T-cell (primary cell): ENCODE measurements at places on chromosomes 12 and 14. TPM values are rescaled to one million over a fixed set of nuclear protein-coding genes. Genes with fewer than 3 reads are reported as not detected.

- no peaks in the 10 kb centered on the region for H3K36me3 ChIP-seq
- H3K27ac ChIP-seq = no peak overlapping the region
- DNase-seq = no peak
- H3K27me3 ChIP-seq = no peaks in the 10 kb centered on the region
These were observed 451.1 kb upstream of the RGS6 start for GRCh38 chr14:71481021-71481654.

GRCh38 chr14:24725311-24725710 lies 91.3 kb upstream of the GZMB start:
- H3K4me1 ChIP-seq = no peaks in the 10 kb centered on the region
- DNase-seq = no peak
- H3K27ac ChIP-seq = no peak overlapping the region
- no peak overlapping the region for H3K4me3 ChIP-seq
- H3K36me3 ChIP-seq = no peaks in the 10 kb centered on the region

DNA sequence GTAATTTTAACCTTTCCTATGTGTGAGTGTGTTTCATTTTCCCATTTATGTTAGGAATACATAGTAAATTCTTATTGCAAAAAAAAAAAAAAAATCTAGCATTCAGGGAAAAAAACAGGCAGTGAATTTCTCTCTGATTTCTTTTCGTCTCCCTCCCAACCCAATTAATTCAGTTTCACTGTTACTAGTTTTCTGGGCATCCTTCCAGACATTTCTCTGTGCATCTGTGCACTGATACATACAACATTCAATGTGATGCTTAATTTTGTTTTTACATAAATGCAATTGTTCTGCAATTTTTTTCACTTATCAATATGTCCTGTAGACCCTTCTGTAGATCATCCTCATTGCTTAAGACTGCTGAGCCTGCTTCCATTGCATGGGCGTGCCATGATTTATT lies 694.3 kb upstream of the TBX3 start:
- no peaks in the 10 kb centered on the region for H3K36me3 ChIP-seq
- DNase-seq = no peak
- H3K4me1 ChIP-seq = peaks cover 2% of the 10 kb centered on the region
- H3K4me3 ChIP-seq = no peak overlapping the region

- no peaks in the 10 kb centered on the region for H3K36me3 ChIP-seq
- H3K27me3 ChIP-seq = peaks cover 4% of the 10 kb centered on the region
- H3K27ac ChIP-seq = no peak overlapping the region
These were observed 184.7 kb upstream of the DCN start for GRCh38 chr12:91367234-91367849.

DNA sequence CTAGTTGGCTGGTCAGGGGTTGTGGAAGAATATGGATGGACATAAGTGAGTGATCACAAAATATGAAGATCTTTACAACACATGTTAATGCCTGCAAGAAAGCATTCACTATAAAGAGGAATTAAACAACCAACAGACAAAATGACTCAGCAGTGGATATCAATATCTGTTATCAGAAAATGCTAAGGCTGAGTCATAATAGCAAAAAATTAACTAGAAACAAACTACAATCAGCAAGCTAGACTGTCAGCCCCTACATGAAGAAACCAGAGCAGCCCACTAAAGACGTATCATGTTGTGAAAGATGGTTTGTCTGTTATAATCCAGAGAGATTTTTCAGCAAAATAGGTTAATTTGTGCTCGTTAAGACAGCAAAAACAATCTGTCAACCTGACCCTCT lies 472.9 kb downstream of the NELL2 start:
- no peak overlapping the region for H3K27ac ChIP-seq
- no peak overlapping the region for H3K4me3 ChIP-seq
- no peak for DNase-seq
- no peaks in the 10 kb centered on the region for H3K4me1 ChIP-seq

- peaks cover 5% of the 10 kb centered on the region for H3K4me1 ChIP-seq
- no peaks in the 10 kb centered on the region for H3K27me3 ChIP-seq
- H3K36me3 ChIP-seq = no peaks in the 10 kb centered on the region
- H3K4me3 ChIP-seq = no peak overlapping the region
These were observed 3.0 kb upstream of the CORO1C start for GRCh38 chr12:108734200-108734906.

DNA sequence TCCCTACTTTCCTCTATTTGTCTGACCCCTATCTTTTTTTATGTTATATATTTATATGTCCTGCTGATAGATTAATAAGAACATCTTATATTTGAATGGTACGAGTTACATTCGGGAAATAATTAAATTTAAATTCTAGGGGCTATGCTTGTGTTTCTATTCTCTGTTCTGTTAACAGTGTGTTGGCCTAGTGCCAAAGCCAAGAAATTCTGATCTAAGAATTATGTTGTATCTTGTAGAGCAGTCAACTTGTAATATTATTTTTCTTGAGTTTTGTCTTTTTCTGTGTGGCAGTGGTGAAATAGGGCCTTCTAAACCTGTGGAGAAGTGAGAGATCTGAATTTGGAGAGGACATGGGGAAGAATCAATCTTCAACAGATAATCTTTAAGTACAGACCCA lies 9.0 kb upstream of the HSPA2 start:
- H3K4me3 ChIP-seq = no peak overlapping the region
- no peak for DNase-seq
- H3K4me1 ChIP-seq = no peaks in the 10 kb centered on the region
- H3K36me3 ChIP-seq = peaks cover 4% of the 10 kb centered on the region
- no peaks in the 10 kb centered on the region for H3K27me3 ChIP-seq
- no peak overlapping the region for H3K27ac ChIP-seq

GRCh38 chr14:72665259-72665658 lies 228.6 kb downstream of the DPF3 start:
- no peaks in the 10 kb centered on the region for H3K4me1 ChIP-seq
- no peaks in the 10 kb centered on the region for H3K36me3 ChIP-seq
- no peak overlapping the region for H3K27ac ChIP-seq
- peaks cover 9% of the 10 kb centered on the region for H3K27me3 ChIP-seq
- H3K4me3 ChIP-seq = no peak overlapping the region

DNA sequence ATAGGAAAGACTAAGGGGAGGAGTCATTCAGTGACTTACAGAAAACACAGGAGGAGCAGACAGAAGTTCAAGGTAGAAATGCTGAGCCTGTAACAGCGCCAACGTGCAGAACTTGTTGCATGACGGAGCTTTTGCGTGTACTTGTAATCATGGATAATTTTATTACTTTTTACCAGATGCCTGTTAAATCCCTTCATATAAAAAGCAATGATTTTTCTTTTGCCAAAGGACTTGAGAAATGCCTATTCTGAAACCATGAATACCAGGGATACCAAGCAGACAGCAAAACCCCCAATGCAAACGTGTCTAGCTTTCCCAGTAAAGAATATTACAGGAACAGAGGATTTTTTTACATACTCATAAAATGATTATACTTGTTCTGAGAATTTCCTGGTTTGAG lies 163.6 kb upstream of the GSC start:
- no peak overlapping the region for H3K27ac ChIP-seq
- no peak overlapping the region for H3K4me3 ChIP-seq
- H3K27me3 ChIP-seq = no peaks in the 10 kb centered on the region
- no peaks in the 10 kb centered on the region for H3K4me1 ChIP-seq

DNA sequence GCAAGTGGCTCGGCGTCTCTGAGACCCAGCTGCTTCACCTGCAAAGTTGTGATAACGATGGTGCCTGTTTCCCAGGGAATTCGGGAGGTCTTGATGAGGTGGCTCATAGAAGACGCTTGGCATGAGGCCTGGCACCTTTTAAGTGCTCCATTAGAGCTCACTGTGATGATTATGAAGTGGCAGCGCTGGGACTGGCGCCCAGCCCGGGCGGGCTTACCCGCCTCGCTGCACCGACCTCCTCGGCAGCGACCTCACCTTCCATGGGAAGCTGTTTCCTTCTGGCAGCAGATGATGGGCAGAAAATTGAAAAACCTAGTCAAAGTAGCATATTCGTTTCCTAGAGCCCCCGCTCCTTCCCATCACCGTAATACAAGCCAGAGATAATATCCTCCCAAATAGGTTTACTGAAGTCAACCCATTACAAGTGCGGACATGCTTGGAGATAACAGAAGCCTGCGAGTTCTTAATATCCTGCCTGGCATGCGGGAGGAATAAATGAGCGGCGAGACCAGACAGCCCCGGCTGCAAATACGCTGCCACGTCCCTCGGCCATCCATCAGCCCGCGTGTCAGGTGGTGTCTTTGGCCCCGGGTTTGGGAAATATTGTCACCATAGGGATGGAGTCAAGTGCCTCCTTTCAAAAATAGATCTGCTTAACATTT lies 35.2 kb upstream of the DLK1 start:
- H3K36me3 ChIP-seq = no peaks in the 10 kb centered on the region
- DNase-seq = no peak
- H3K4me1 ChIP-seq = no peaks in the 10 kb centered on the region
- H3K4me3 ChIP-seq = no peak overlapping the region
- H3K27me3 ChIP-seq = no peaks in the 10 kb centered on the region
- no peak overlapping the region for H3K27ac ChIP-seq

GRCh38 chr12:68844318-68844745 lies 36.4 kb downstream of the MDM2 start:
- DNase-seq = no peak
- no peaks in the 10 kb centered on the region for H3K4me1 ChIP-seq
- peaks cover 26% of the 10 kb centered on the region for H3K36me3 ChIP-seq
- H3K27me3 ChIP-seq = no peaks in the 10 kb centered on the region
- no peak overlapping the region for H3K27ac ChIP-seq

DNA sequence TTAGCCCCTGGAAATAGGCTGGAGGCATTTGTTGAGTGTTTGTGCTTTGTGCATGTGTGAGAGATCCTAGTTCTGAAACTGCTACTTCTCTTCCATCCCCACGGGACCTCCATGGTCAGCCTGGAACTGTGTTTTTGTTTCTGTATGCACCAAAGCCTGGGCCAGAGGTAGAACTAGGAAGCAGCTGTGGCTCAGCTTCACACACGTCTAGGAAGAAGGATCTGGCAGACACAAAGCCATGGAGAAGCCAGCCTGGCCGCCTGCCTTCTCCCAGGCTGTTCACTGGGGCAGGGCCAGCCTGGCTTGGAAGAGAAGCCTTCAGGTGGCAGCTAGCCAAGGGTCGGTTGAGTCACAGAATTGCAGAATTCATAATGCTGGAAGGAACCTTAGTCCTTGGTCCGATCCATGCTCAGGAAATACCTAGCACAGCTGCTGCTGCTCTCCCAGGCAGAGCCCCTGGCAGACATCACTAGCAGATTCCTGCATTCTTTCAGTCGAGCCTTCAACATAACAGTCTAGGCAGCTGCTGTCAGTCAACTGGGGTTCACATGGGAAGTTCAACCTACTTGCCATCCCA lies 27.0 kb downstream of the RIN3 start:
- no peaks in the 10 kb centered on the region for H3K36me3 ChIP-seq
- H3K27me3 ChIP-seq = no peaks in the 10 kb centered on the region
- no peak overlapping the region for H3K27ac ChIP-seq
- peaks cover 46% of the 10 kb centered on the region for H3K4me1 ChIP-seq
- no peak overlapping the region for H3K4me3 ChIP-seq

DNA sequence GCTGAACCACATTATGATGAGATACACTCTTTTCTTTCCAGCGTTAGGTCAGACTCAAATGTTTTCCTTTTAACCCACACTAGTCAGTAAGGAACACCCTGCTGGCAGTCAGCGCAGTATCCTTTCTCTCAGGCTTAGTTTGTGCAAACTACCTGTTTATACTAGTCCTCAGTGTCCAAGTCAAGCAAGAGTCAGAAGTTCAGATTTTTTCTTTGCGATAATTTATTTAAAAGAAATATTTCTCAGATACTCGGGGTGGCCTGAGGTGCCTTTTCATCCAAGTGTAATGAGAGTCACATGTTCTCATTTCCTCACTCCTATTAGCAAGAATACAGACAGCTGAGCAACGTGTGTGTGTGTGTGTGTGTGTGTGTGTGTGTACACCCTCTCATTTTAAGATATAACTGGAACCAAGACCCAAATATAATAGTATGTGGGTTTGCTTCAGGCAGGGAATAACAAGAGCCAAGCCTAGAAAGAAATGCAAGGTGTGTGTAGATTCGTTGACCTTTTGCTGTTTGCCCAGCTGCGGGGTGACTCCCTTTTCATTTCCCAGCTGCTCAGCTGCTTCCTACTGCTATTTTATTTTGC lies 182.7 kb downstream of the KICS2 start:
- no peak overlapping the region for H3K27ac ChIP-seq
- no peaks in the 10 kb centered on the region for H3K27me3 ChIP-seq
- H3K36me3 ChIP-seq = no peaks in the 10 kb centered on the region
- no peak overlapping the region for H3K4me3 ChIP-seq

DNA sequence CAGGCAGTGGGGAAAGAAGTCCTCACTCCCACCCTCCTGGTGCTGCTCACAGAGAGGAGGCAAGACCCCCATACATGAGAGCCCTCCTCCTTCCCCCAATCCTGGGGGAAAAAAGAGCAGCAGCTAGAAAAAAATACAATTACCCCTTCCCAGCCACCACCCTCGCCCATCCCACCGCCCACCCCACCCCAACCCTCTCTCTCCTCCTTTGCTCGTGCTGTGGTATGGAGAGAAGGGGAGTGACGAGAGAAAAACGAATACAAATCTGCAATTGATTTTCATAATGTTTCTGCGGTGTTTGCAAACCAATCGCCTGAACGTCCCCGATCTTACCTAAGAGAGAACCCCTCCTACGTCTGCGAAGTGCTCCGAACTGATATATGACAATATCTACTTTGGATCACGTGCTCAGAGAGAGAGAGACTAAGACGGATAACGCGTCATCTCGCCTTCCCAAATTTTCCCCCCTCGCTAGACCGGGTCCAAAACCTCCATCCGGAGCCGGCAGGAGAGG lies at the start of gene HOXC11:
Gene HOXC11 (plus strand): TSS at position 405 of the 514 bp plus-strand sequence. CDS start 116 bp downstream, outside the sequence.
- no peak within 1 kb of the TSS for H3K27ac ChIP-seq
- H3K36me3 ChIP-seq = no peaks in the 10 kb centered on the region

DNA sequence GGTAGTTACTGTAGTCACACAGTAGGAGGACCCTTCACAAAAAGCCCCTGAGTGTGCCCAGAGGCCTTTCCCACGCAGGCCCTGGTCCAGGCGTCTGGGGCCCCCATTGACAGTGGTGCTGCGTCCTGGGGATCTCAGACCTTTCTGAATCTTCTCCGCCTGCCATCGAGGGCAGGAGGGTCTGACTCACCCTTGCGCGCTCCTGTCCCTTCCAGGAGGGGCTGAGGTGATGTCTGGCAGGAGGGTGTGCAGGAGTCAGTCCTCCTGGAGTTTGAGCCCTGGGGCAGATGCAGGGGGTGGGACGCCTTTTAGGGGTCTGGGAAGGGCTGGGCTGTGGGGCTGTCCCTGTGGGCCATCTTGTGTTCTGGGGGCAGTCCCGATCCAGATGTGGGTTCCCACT lies 386.8 kb downstream of the TMEM121 start:
- H3K4me3 ChIP-seq = no peak overlapping the region
- H3K4me1 ChIP-seq = no peaks in the 10 kb centered on the region
- H3K36me3 ChIP-seq = no peaks in the 10 kb centered on the region
- H3K27ac ChIP-seq = no peak overlapping the region

DNA sequence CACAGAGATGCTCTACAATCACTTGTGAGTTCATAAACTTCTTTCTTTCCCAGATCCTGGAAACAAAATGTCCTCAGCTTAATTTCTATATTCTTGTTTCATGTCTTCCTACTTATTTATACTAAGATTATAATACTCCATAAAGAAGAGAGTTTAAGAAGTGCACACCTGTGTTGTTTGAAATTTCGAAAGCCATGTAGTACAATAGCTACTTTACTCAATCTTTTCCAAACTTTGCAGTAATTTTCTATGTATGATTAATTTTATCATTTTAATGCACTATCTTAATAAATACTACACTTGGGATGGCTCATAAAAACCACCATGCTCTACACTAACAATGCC lies 300 bp upstream of the TTC5 start:
- H3K36me3 ChIP-seq = no peaks in the 10 kb centered on the region
- peaks cover 6% of the 10 kb centered on the region for H3K4me1 ChIP-seq
- no peak overlapping the region for H3K27ac ChIP-seq
- no peak for DNase-seq

CLMN gene
- total RNA-seq = 1.9 TPM

CELA1 gene
- 0.47 TPM for total RNA-seq

SEL1L gene
- 54.7 TPM for total RNA-seq

FAM222A gene
- 1.8 TPM for total RNA-seq

GOLGA5 gene
- 14.9 TPM for total RNA-seq

ACSM4 gene
- not detected for total RNA-seq

CLEC1A gene
- total RNA-seq = not detected
